ENCODE measurements at places on chromosomes 1 and 21.

DNA sequence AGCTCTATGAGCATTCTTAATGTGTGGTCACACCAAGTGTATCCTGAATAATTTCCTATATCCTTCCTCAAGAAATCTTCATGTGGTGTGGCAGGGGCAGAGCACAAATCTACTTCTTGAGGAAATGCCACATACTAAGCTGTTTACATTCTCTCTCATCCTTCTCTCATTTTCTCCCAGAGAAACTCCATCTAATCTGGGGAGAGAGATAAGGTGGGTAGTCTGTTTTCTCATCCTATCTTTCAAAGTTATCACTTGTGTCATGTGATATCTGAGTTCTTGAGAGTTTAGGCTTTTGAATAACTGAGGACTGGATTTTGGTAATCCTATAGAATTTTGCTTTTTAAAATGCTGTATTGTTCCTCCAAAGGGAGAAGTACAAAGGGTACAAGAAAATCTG is 141.9 kb upstream of the LRRC7 start:
- no peak for DNase-seq

DNA sequence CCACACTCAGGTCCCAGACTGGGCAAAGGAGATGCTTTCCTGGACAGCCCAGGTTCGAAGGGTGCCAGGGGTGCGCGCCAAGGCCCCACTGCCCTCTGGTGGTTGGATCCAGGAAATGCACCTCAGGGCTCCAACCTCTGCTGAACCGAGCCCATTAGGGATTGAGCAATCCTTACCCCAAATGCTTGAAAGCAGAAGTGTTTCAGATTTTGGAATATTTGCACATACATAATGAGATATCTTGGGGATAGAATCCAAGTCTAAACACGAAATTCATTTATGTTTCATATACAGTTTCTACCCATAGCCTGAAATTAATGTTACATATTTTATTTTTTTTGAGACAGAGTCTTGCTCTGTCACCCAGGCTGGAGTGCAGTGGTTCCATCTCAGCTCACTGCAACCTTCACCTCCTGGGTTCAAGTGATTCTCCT is 57.4 kb downstream of the SLC9A1 start:
- DNase-seq: peak; percentile 66

DNA sequence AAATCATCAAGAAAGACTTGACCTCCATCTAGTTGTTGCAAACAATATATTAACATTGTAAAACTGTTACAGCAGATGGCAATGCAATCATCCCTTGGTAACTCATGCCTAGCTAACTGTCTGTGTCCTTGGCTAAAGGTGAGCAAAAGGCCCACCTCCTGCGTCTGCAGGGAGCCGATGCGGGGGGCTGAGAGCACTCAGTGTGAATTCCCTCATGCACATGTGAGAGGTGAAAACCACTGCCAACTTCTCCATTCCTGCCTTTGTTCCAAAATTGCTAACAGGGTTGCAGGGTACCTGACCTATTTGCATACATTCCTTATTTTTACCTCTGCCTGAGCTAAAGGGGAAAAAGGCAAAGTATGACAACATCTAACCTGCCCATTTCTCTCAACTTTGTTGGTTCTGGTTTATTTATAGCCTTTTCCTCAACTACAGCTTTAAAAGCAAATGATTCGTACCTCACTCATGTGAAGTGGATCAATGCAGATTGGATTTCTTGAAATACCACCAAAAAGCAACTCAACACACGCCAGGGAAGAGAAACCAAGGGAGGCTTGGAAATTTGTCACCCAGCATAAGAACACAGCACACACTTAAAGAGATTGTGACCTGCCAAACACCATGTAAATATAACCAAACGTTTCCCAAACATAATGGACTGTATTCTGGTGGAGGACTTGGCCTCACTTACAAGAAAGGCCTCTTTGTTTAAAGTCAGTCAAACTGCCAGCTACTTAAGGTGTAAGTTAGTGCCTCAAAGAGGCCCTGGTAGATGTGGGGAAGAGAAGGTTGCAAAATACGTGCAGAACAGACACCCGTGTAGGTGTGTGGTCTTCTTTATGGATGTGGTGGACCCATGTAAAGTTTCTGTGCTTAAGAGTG is 651.0 kb downstream of the SMYD3 start:
- no peak for DNase-seq

- no peak for DNase-seq
Measured at GRCh38 chr1:168894397-168894903, 165.4 kb upstream of the DPT start.

DNA sequence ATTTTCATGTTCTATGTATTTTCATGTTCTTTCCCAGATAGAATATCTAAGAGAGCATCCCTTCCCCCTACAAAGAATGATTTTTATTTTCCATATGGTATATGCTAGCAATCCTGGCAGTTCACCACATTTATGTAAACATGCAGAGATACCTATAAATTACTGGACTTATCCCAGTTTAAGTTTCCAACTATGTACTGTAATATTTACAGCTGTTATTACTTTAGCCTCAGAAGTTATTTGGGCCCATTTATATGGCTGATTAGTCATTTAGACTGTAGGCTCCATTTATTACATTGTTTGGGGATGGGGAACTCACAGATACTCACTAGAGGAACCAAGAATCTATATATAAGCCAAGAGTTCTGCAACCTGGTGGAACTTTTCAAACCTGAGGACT is 84.8 kb upstream of the WARS2 start:
- no peak for DNase-seq

GRCh38 chr21:28752131-28752530 is 240.5 kb downstream of the LTN1 start:
- DNase-seq: no peak

- DNase-seq: no peak
Measured at GRCh38 chr1:219988387-219988786, 57.9 kb downstream of the EPRS1 start.

GRCh38 chr1:203098914-203099520 is 13.2 kb upstream of the MYOG start:
- DNase-seq: no peak

GRCh38 chr1:213251972-213252371 is 200.9 kb downstream of the RPS6KC1 start:
- DNase-seq: no peak
